ENCODE measurements at places on chromosomes 4 and X.
A peak's percentile ranks its signal among the peaks of the same experiment; 100 is the strongest.

- no peak for DNase-seq
Measured at GRCh38 chr4:96946552-96946951, 1106.7 kb downstream of the PDHA2 start.

- no peak for DNase-seq
Measured at GRCh38 chr4:184376126-184376838, 98.1 kb downstream of the IRF2 start.

DNA sequence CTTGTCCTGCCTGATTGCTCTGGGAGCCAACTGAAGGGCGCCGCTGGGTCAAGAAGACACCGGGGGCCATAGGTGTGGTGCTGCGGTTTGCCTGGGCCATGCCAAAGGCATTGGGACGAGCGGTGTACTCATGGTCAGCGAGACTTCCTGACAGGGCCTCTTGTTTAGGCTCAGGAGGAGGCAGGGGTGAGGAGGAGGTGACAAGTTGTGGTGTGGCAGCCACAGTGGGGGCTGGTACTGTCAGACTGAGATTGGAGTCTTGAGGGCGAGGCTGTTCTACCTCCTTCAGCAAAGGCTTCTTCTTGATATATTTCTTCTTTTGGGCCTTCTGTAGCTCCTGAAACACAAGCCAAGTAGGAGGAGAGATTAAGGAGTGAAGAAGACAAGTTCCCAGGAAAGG lies 104.1 kb downstream of the PHF8 start:
- no peak for DNase-seq

DNA sequence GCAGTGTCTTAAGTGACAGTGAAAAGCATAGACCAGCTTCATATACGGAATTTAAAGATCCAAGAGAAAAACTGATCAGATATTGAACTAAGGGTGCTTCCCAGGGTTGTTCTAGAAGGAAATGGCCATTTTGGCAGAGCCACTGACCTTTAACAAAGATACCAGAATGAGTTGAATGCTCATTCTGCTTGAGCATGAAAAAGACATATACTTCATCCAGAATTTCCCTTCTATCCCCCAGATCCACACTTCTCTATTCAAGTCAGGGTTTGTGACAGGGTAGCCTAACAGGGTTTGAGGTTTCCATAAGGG lies 45.6 kb upstream of the FAM9C start:
- no peak for DNase-seq

DNA sequence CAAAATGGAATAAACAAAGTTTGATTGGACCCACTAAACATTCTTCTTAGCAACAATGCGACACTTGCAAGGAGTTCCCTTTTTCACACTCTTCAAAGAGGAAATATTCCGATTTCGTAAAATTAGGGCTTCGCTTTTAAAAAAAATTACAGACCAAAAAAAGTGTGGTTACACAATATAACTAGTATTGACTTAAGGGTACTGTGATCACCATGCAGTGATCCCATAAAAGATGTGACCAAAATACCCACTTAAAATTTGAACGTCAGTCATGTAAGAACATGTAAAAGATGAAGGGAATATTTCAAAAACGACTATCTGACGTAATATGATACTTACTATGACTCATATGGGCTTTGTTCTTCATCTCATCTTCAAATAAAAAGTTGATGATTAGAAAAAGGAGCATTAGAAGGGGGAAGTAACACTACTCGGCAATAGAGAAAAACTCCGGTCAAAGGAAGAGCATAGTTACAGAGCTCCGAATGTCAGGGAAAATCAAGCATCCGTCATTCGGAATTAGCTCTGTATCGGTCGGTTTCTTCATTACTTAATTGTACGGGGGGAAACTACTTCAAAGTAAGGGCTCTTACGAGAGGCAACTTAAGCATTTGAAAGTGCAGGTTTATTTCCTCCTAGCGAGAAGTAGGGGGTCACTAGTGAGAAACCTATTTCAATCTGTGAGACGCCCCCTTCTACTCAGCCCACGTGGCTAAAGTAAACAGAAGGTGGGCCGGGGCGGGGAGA lies 1.3 kb upstream of the TET2 start:
- no peak for DNase-seq

- no peak for DNase-seq
Measured at GRCh38 chr4:168432419-168433146, 47.7 kb downstream of the DDX60L start.

GRCh38 chr4:182604161-182604622 lies 313.0 kb downstream of the DCTD start:
- DNase-seq: no peak

DNA sequence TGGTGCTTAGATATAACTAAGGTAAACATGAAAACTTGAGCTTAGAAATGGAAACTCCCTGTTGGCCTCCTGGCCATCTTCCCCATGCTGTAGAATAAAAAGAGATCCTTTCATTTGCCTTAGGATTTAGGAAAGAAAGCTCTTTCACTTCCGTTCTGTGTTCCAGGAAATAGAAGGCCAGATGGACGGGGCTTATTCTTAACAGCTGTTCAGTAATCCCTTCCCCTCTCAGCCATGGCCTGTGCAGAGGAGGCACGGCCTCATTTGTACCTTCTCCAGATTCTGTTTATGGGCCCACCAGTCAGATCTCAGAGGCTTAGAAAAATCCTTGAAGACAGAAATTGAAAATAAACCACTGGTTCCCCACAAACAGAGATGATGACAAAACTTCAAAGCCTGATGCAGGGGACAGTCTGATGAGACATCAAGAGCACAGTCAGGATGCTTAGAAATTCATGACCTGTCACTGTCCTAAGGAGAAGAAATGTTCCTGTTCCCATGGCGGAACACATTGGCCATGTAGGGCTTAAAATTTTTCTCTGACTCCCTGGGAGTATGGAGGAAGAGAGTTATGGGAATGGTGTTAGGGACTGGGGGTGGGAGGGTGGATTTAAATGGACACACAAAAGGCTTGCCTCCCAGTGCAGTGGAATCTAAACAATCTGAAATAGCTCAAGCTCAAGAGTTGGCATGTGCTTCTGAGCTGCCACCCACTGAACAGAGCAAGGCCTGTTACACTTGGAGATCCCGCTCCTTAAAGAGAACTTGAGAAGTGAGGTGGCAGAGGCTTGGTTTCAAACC lies 188.8 kb downstream of the SOWAHB start:
- DNase-seq: no peak

- no peak for DNase-seq
Measured at GRCh38 chrX:138492371-138492770, 219.1 kb downstream of the FGF13 start.

DNA sequence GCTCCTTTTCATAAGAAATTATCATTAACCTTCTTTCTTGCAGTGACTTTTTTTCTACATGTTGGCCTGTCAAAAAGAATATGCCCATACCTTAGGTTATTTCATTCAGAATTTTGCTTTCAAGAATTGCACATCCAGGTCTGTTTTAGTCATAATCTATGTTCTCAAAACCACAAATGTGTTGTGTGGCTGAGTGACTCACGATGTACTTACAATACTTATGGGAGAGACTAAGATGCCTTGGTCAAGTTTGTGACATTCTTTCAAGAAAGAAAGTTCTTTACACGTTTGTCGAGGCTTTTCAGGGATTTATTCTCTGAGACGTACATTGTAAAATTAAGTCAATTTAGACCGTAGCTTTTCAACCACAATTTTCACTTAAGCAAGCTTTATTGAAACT lies 396.7 kb downstream of the FSTL5 start:
- DNase-seq: no peak

- DNase-seq: no peak
Measured at GRCh38 chrX:133989490-133989889, 4.1 kb upstream of the GPC3 start.

DNA sequence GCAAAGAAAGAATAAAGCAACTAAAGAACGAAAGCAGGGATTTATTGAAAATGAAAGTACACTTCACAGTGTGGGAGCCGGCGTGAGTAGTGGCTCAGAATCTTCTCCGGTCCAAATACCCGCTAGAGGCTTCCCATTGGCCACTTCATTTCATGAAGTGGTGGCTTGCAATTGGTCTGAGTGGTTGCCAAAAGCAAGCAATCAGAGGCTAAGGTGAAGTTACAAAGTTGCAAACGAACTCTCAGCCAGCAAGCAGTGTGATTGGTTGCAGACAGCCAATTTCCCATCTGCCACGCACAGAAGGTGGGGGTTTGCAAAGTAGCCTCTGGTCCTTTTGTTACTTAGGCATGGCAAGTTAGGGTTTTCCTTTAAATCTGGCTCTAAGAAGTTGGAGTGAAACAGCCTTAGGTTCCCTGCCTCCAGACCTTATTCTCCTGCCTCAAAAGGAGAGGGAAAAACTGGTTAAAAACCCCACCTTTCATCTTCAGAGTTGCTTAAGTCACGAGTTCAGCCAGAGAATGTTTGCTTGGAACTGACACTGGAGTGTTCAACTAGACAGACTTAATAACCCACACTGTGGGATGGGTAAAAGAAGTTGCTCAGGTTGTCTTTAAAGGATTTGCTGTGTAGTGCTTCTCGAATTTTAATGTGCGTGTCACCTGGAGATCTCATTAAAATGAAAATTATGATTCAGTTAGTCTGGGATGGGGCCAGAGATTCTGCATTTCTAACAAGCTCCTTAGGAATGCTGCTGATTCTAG lies 6.9 kb upstream of the CLOCK start:
- no peak for DNase-seq

- DNase-seq: peak; percentile 46
Measured at GRCh38 chrX:115690511-115691216, 129.7 kb downstream of the PLS3 start.

DNA sequence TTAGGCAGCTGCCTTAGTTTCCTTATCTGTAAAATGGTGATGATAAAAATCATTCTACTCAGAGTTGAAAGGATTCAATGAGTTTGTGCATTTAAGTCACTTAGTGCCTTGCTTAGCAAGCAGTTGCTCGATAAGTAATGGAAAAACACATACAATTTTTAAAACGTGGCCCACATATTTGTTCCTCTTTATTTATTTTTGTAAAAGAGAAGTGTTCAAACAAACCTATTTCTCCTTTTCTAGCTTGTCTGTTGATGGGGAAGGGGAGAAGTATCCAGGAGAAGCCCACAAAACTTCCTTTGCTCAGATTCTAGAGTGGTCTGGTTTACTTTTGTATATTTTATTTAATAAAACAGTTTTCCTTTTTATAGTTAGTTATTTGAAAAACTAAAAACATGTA lies 3.3 kb upstream of the HPGDS start:
- DNase-seq: no peak

DNA sequence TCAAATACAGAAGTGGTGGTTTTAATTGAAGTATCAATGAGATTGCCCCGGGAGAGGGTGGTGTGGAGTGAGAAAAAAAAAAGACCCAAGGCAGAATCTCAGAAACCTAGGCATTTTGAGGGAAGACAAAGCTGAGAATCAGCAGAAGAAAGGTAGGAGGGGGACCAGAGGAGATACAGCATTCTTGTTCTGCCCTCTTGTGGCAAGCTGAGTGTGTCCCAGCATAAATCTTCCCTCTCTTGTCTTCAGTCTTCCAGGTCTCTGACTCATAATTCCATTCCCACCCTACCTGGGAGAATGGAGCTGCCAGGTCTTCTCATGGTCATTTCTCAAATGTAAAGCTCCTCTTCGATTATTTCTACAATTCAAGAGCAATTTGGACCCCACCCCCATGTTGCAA lies 32.7 kb upstream of the MAGED1 start:
- DNase-seq: no peak

GRCh38 chrX:10949541-10949940 lies 161.6 kb upstream of the HCCS start:
- no peak for DNase-seq

- no peak for DNase-seq
Measured at GRCh38 chr4:78863991-78864390, 75.2 kb downstream of the PAQR3 start.
